ENCODE measurements at places on chromosomes 11 and 22.

DNA sequence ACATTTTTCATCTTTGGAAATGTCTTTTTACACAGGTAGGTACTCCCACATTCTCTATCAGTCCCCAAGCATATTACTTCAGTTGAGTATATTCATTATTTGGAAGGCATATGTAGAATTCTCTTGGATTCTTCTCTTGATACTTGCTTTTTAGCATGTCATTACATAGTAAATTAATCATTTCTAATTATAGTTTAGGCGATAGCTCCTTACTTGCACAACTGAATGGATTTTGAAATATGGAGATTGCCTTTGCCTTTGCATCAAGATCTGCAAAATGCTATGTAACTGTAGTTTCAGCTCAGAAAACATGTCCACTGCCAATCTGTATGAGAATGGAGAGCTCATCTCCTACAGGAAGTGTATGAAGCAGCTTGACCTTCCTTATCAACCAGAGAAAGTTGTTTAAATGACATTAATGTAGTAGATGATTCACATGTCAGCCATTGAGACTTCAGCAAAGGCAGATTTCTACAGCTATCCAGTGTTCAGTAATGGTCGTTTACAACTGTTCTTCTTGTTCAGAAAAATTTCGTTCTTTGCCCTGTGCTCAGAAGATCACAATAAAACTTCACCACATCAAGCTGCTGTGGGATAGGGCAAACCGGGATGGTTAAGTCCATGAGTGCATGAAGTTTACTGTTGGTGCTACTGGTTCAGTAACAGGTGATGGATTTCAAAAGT, 61.6 kb downstream of the PPP6R3 start:
- no peak for DNase-seq

- DNase-seq: peak; percentile 38
These were observed at the start of gene PHLDB1 for GRCh38 chr11:118607401-118608359. TSS of gene PHLDB1 (plus strand) at chr11:118607615. CDS start at chr11:118613837, 6,222 bp downstream.

GRCh38 chr11:70064008-70064725, 13.9 kb upstream of the ANO1 start:
- no peak for DNase-seq

GRCh38 chr11:65767406-65767805, 13.4 kb downstream of the AP5B1 start:
- no peak for DNase-seq

- DNase-seq: no peak
These were observed 78.8 kb downstream of the LARGE1 start for GRCh38 chr22:33841281-33842005.

DNA sequence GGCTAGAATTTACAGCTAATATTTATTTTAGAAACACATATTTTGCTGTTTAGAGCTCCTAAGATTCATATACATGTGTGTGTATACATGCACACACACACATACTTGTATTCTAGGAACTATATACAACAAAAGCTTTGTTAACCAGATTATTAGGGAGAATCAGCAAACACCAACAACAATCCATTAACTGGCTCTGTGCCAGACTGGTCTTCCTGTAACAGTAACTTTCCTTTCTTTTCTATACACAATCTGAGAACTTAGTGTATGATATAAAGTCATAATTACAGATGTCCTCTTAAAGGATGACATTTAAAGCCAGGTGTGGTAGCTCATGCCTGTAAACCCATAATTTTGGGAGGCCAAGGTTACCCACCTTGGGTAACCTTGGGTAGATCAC, 49.5 kb upstream of the CLNS1A start:
- no peak for DNase-seq

DNA sequence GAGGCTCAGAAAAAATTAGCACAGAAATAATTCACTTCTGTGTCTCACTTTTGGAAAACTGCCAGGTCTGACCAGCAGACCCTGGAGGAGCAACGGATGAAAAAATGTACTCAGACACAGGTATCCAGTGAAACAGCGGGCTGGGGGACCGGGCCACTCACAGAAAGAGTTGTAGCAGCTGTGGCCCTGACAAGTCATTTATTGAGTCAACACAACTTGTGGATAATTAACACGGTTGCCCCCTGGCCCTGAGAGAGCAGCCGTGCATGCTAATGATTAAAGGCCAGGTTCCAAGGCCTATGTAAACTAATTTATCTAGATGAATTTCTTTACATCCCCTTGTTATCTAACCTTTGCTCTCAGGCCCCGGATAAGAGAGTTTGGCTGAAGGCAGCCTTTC, 131.3 kb downstream of the AASDHPPT start:
- DNase-seq: no peak

- no peak for DNase-seq
These were observed 21.5 kb upstream of the CBX7 start for GRCh38 chr22:39173787-39174497.

DNA sequence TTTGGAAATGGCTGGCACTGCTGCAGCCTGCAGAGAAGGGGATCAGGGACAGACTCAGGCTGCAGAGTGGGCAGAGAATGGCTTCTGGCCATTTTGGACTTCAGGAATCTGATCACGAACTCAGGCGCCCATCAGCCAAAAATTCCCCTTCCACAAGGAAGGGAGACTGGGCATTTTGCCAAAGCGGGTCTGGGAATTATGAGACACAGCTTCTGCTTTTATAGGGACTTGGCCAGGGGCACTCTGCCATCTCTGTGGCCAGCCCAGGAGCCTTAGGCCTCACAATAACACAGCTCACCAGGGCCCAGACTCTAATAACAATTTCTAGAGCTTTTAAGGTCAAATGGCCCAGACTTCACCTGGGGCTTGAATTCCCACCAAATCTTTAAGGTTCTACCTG, 74.7 kb downstream of the CHST1 start:
- DNase-seq: no peak

- no peak for DNase-seq
These were observed 1.4 kb upstream of the CPT1A start for GRCh38 chr11:68843052-68843561.

DNA sequence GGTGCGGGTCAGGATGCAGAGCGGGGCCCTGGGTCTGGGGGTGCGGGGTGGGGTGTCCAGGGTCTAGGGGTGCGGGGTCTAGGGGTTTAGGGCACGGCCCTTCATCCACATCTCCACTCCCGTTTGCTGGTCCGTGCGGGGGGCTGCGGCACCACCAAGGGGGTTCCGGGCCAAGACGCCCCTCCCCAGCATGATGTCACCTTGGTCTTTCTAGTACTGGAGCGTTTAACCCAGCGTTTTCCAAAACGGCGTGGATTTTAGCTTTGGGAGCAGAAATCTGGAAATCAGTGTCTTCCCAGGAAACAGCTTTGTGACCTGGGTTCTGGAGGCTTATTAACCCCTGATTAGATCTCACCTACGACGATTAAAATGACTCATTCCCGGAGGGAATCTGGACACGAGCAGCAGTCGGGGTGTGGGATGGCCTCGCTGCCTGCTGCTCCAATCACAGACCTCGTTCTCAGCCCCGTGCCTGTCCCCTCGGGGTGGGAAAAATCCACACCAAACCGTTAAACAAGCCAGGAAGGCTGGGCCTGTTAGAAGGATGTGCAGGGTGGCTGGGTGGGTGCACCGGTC, 759 bp downstream of the AP2A2 start:
- DNase-seq: no peak

DNA sequence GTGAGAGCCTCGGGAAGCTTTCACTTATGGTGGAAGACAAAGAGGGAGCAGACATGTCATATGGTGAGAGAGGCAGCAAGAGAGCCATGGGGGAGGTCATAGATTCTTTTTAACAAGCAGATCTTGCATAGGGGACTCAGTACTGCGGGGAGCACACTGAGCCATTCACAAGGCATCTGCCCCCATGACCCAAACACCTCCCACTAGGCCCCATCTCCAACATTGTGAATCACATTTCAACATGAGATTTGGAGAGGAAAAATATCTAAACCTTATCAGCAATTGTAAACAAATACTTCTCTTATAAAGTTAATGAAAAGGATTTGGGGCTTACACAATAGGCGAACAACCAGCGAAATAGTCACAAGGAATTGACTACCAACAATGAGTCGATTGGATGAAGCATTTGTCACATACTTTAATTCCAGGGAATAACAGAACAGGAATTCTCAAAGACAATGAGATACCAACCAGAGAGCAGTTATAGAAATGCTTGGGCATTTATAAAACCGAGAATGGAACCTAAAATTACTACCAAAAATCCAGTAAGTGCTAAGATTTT, 7.3 kb downstream of the DDI1 start:
- DNase-seq: no peak

- DNase-seq: no peak
These were observed 27.2 kb downstream of the GRAMD1B start for GRCh38 chr11:123457187-123457770.
